ENCODE measurements at places on chromosomes 4 and X. TPM values are rescaled to one million over a fixed set of nuclear protein-coding genes. Genes with fewer than 3 reads are reported as not detected.
A peak's percentile ranks its signal among the peaks of the same experiment; 100 is the strongest.

DNA sequence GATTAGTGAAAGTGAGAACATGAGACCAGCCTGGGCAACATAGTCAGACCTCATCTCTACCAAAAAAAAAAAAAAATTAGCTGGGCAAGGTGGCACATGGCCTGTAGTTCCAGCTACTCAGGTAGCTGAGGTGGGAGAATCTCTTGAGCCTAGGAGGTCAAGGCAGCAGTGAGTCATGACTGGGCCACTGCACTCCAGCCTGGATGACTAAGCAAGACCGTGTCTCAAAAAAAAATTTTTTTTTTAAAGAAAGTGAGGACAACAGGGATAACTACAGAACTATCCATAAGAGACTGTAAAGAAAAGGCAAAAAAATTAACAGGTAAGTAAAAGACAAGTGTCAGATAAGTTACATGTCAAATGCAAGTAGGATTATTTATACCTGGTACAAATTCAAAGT lies 13.5 kb upstream of the SPP1 start:
- peak; percentile 42 for DNase-seq

GRCh38 chr4:101439926-101440325 lies 92.6 kb upstream of the PPP3CA start:
- DNase-seq, result peak; percentile 5

DNA sequence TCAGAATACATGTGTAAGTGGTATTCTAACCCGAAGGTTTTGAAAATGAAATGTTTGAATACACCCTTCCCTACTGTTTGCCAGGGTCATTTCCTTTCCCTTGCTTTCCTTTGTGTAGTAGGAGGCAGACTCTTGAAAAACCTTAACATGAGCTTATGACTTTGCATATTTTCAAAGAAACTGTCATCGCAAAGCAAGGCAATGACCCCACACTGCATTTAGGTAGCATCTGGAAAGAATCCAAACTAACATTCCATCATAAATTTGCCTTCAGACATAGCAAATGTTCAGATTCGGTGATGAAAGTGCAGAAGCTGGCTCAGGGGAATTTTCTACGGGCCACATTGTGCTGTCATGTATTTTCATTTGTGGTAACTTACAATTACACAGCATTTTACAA lies 32.3 kb downstream of the SH2D1A start:
- no peak for DNase-seq

The ZDHHC15 gene
- under 0.01 TPM for total RNA-seq

The DGAT2L6 gene
- total RNA-seq, result not detected

The SORBS2 gene
- total RNA-seq, result 1.7 TPM

The C4orf50 gene
- total RNA-seq, result not detected
